ENCODE measurements at places on chromosomes 1 and 21.

DNA sequence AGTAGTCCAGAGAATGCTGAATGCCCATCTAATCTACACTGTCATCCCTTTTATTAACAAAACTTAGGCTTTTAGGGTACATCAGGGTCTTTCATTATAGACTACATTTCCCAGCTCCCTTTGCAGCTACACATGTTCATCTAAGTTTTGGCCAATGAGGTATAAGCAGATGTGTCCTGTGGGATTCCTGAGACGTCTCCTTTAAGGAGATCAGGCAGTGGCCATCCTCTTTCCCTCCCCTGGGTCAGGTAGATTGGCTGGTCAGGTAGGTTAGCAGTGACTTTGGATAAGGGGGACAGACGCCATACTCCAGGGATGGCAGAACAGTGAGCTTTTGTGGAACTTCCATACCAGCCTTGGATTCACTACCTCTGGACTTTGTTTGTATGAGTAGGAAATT is 188.3 kb downstream of the FGGY start:
- DNase-seq, result no peak

GRCh38 chr1:150876119-150876454 is 312 bp downstream of the ARNT start:
- no peak for DNase-seq

DNA sequence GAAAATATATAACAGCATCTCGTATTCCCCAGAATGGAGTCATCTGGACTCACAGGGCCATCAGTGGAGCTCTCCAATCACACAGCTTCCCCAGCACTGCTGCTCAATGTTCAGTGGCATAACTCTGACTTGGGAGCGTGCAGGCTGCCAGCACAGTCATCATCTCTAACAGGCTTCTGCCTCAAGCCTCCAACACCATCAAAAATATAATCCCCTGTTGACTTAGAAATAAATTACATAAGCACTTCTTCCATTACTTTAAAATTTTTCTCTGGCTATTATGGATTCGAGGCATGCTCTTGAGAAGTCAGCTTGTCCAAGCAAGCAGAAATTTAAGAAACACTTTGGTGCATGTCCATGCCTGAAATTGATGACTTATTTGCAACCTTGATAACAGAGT is 6.2 kb downstream of the DUSP23 start:
- DNase-seq, result no peak

GRCh38 chr21:19458295-19458694 is 1054.7 kb upstream of the TMPRSS15 start:
- DNase-seq, result no peak

- DNase-seq, result no peak
Observed at GRCh38 chr1:205109269-205109668, 12.5 kb downstream of the RBBP5 start.

All from stimulated activated CD4-positive, alpha-beta T cell treated with anti-CD3 and anti-CD28 coated beads, TNF-alpha, amount 100 ng/mL, for 1 hour (primary cell).